ENCODE measurements at places on chromosomes 5 and 9.
A peak's percentile ranks its signal among the peaks of the same experiment; 100 is the strongest.

DNA sequence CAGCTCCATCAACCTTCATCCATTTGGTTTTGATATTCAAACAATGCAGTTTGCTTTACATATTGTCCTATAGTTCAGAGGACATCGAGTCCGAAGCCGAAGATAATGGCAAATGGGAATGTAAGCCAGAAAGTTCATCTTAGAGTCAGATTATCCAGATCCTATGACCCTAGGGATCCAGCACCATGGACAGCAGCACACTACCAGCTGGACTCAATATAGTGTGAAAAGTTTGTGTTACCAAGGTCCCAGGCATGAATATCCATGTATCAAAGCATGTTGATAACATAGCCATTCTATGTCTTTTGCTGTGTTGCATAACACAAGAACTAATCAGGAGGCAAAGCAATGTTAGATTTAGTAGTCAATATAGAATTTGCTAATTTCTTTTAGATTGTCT lies 46.3 kb downstream of the FSTL4 start:
- no peak for DNase-seq

GRCh38 chr5:174342696-174343095 lies 297.2 kb downstream of the NSG2 start:
- DNase-seq: no peak

GRCh38 chr9:129786481-129786880 lies 16.5 kb upstream of the TOR1B start:
- DNase-seq: no peak

GRCh38 chr9:126935630-126936029 lies 21.0 kb downstream of the RALGPS1 start:
- DNase-seq: no peak

GRCh38 chr5:140429724-140430123 lies 28.1 kb downstream of the ANKHD1 start:
- DNase-seq: no peak

DNA sequence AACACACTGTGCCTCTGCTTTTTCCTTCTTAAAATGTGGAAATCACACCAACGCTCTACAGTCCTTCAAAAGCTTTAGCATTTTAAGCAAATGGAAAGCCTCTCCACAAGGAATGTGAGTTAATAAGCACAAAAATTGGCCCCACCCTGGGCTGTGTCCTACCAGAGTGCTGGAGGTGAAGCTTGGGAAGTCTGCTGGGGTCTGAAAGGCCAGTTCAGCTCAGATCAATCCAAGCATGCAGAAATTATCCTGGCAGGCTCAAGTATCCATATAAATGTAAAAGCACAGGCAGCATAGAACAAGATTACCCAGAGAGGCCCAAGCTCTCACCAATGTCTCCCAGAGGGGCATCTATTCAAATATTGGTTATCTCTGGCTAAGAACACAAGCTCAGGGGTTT lies 98.5 kb downstream of the ESM1 start:
- DNase-seq: no peak

DNA sequence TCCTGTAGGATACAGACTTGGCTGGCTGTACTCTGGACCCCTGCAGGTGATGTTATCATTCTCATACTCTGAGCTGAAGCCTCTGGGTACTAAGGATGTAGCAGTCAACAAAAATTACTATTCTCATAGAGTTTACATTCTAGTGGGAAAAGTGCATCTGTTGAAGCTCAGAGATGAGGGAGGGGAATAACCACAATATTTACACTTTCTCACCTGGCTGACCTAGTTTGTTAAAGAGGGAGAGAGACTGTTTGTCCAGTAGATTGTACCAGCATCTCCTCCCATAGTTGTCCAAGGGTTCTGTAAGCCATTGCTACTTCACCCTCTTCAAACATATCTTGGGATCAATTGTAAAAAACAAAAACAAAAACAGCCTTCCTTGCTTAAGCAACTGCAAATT lies 33.8 kb upstream of the CHD1 start:
- no peak for DNase-seq

- DNase-seq: no peak
Measured at GRCh38 chr9:79574136-79574535, 2.4 kb downstream of the TLE4 start.

GRCh38 chr9:8916771-8917170 lies 1117.2 kb upstream of the DMAC1 start:
- DNase-seq: no peak

- DNase-seq: no peak
Measured at GRCh38 chr5:178353461-178353860, 120.9 kb upstream of the PHYKPL start.

GRCh38 chr5:1007221-1007680 lies 1.4 kb upstream of the NKD2 start:
- no peak for DNase-seq

- peak; percentile 95 for DNase-seq
Measured at GRCh38 chr9:110880189-110880588, 158.1 kb downstream of the LPAR1 start.

GRCh38 chr5:40502736-40503135 lies 177.0 kb upstream of the PTGER4 start:
- no peak for DNase-seq

DNA sequence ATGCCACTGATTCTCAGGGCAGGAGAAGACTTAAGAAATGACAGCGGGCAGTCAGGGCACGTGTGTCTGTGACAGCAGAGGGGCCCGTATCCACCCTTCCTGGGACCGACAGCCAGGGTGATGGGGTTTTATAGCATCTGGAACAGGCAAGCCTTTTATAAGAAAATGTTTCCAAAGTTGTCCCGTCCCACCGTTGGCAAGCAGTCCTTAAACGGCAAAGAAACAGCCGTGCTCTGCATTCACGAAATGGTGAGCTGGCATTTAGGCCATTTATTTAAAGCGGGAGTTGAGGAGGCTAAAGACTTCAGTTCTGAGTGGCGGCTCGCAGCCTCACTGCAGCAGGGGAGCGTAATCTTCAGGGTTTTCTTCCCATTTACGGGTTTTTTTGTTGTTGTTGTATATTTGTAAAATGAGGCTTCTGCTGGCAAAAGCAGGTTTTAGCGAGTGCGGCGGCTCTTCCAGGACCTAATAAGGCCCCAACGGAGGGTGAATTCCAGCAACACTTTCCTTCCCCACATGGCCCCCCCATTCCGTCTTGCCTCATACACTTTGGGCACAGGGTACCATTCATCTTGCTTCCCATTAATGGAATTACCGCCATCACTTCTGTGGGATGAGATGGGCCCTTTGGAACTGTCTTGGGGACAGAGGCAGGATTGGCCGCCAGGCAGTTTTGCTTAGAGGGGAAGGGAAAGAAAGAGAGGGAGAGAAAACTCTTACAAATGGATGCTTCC lies 15.8 kb downstream of the NEK6 start:
- DNase-seq: no peak

DNA sequence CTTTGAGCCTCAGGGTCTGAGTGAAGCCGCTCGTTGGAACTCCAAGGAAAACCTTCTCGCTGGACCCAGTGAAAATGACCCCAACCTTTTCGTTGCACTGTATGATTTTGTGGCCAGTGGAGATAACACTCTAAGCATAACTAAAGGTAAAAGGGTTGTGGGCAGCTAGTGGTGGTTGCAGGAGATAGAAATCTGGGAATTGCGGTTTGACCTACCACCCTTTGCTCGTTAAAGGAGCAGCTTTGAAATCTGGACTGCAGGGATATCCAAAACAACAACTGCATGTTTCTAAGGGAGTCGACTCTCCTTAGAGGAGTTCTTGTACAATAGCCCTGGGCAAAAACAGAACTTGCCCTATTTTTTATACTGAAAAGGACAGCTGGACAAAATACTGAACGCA lies 19.0 kb downstream of the ABL1 start:
- no peak for DNase-seq

DNA sequence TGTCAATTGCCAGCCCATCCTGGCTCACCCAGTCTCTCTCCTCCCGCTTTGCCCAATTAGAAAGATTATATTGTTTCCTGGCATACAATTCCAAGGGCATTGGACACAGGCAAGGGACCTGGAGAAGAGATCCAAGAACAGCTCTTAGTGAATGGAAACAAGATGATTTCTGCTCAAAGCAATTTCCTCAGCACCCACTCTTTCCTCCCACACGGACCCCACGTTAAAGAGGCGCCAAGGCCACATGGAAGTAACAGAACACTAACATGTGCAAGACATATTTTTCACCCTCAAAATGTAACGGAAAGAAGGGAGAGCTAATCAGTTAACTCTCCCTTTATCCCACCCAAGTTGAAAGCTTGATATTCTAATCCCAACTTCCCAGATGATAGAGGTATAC lies 111.2 kb downstream of the LHFPL2 start:
- DNase-seq: no peak

DNA sequence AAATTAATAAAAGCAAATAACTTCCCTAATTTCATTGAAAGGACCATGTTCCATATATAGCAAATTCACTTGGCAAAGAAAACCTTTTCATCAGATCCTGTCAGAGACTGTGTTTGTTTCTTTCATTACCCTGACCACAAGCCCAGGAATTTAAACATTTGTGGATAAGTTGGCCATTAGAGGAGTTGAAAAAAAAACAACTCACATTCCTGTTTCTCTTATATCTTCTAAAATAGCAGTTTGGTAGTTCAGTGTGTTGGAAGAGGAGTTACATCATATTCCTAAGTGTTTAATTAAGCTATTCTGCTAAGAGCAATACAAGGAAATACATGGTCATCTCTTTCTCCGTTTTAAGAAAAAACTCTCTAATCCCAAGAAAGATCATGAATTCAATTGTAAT lies 505.6 kb downstream of the TLE1 start:
- DNase-seq: peak; percentile 28

DNA sequence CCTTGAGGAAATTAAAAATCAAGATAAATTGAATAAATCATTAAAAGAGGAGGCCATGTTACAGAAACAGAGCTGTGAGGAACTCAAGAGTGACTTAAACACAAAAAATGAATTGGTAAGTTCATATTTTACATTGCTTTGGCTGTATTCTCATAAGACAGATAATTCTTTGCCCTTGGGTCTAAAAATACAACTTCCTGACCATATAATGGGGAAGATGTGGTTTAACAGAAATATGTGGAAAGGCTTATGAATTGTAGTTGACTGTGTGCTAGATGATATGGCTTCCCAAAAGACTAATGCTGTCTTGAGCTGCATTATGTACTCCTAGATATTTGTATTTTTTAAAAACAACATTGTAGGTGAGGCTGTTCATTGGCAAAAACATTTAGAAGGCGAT lies 33.1 kb downstream of the CNTRL start:
- no peak for DNase-seq

GRCh38 chr5:74192606-74193299 lies 447.8 kb downstream of the ENC1 start:
- DNase-seq: no peak

DNA sequence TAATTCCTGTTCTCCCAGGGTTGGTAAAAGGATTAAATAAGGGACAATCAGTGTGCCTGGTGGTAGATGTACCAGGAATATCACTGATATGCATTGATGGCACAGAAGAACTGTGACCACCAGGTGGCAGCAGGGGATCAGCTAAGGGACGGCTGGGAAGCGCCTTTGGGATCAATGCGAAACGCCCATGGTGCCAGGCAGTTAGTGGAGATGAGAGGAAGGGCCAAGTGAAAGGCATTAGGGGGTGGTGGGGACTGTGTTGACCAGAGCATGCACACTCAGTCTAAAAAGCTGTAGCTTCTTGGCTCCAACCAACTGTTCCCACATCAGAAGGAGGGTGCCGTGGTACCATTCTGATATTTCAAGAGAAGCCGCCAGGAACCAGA lies 55.6 kb downstream of the ARHGEF37 start:
- DNase-seq: no peak

DNA sequence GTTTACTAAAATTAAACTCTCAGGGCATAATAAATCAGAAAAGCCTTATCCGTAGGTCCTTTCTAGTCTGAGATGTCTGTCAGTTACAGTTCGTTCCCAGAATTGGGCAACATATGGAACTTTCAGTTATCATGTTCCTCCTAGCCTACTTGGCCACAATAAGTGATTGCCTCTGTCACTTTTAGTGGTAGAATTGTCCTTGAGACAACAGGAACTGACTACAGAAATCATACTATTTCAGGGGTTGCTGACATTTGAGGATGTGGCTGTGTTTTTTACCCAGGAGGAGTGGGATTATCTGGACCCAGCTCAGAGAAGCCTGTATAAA lies 956 bp downstream of the ZNF189 start:
- DNase-seq: no peak

GRCh38 chr9:77912895-77913693 lies 118.5 kb downstream of the GNAQ start:
- DNase-seq: no peak

DNA sequence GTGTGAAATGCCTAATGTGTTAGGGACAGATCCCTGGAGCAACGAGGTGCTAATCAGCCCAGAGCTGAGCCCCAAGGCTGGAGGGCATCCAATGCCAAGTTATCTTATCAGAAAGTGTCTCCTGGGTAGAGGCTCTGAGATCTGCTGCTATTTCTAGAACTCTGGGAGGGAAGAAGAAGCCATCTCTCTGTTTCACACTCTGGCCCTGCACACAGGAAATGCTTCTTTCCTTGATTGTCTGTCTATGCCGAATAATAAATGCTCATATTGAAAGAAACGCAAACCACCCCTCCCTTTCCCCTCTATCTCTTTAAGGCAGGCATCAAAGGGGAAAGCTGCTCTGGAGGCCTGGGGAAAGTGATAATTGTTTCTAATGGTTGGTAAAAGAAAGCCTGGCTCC lies 166.7 kb downstream of the PAPPA start:
- no peak for DNase-seq

DNA sequence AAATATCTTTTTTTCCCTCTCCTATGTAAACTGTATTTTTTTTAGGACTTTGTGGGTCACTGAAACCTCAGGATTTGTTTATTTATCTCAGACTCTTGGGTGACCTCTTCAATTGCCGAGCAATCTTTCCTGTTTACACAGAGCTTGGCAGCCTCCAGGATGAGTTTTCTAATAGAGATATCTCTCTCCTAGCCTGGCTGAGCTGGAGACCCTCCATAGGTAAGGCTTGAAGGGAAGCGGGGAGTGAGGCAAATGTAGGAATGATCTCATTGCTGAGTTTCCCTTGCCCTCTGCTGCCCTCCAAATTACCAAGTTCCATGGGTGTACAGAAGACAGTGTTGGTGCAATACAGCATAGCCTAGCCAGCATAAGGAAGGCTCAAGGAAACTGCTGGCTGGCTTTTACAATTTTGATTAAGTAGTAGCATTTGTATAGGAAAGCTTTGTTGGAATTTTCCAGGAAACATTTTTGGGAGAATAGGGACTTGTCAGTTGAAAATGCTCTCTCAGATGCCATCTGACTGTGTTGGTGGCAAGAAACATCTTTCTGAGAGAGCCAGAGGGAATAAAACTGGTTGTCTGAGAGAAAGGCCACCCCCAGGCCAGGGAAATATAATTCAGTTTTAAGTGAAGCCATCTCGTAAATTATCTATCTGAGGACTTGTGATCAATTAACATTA lies 116.0 kb downstream of the NMUR2 start:
- no peak for DNase-seq

- no peak for DNase-seq
Measured at GRCh38 chr9:40884072-40884901, 244.2 kb downstream of the FOXD4L6 start.
